ENCODE measurements at places on chromosomes 3 and 15. TPM values are rescaled to one million over a fixed set of nuclear protein-coding genes. Genes with fewer than 3 reads are reported as not detected.

The SI gene
- not detected for total RNA-seq

The PTX3 gene
- total RNA-seq = 464 TPM

The MNS1 gene
- total RNA-seq = 2.1 TPM

The CHRFAM7A gene
- total RNA-seq = 0.26 TPM

The GHSR gene
- total RNA-seq = not detected

The MB21D2 gene
- total RNA-seq = 3.6 TPM

The SLC28A1 gene
- total RNA-seq = not detected

The THAP10 gene
- 2.3 TPM for total RNA-seq

The ALDH1A3 gene
- 73.7 TPM for total RNA-seq

The IP6K1 gene
- 30.2 TPM for total RNA-seq

- H3K27ac ChIP-seq = no peak overlapping the region
- H3K4me3 ChIP-seq = no peak overlapping the region
- peaks cover 11% of the 10 kb centered on the region for H3K4me1 ChIP-seq
- H3K27me3 ChIP-seq = peaks cover 26% of the 10 kb centered on the region
Observed at GRCh38 chr3:126536126-126536525, 12.2 kb downstream of the CHST13 start.

GRCh38 chr15:88023914-88024313 is 232.6 kb downstream of the NTRK3 start:
- no peaks in the 10 kb centered on the region for H3K36me3 ChIP-seq
- H3K4me1 ChIP-seq = no peaks in the 10 kb centered on the region
- no peak overlapping the region for H3K27ac ChIP-seq
- no peak overlapping the region for H3K4me3 ChIP-seq
- no peaks in the 10 kb centered on the region for H3K27me3 ChIP-seq

DNA sequence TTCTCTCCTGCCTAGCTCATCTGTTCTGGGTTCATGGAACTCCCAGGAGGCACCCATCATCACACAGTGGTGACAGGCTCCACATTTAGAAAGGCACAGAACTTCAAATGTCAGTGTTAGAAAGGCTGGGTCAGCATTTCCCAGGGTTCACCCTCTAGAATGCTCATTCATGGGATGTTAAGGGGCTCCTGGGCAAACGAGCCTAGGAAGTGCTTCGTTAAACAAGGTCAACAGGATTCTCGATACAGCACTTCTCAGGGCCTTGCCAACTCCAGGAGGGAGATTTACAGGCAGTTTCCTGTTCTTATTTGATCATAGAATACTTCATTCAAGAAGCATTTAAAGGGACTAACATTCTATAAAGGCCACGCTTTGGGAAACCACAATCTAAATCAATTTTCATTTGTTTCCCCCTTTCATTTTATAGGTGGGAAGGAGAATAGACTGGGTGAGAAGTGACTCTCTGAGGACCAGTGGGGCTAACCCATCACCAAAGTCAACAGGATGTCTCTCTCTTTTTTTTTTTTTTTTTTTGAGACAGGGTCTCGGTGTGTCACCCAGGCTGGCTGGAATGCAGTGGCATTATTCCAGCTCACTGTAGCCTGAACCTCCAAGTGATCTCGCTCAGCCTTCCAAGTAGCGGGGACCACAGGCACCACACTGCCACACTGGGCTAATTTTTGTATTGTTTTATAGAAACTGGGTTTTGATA is 14.3 kb downstream of the IGDCC4 start:
- H3K4me1 ChIP-seq = peaks cover 8% of the 10 kb centered on the region
- no peaks in the 10 kb centered on the region for H3K27me3 ChIP-seq
- no peak overlapping the region for H3K4me3 ChIP-seq

- no peak overlapping the region for H3K27ac ChIP-seq
- H3K4me1 ChIP-seq = no peaks in the 10 kb centered on the region
- no peak overlapping the region for H3K4me3 ChIP-seq
- no peaks in the 10 kb centered on the region for H3K36me3 ChIP-seq
- H3K27me3 ChIP-seq = no peaks in the 10 kb centered on the region
Observed at GRCh38 chr3:58613236-58614132, 36.3 kb upstream of the FAM107A start.

- H3K36me3 ChIP-seq = no peaks in the 10 kb centered on the region
- no peaks in the 10 kb centered on the region for H3K4me1 ChIP-seq
- no peak overlapping the region for H3K4me3 ChIP-seq
- DNase-seq = peak; percentile 81
- no peaks in the 10 kb centered on the region for H3K27me3 ChIP-seq
- H3K27ac ChIP-seq = no peak overlapping the region
Observed at GRCh38 chr3:107392549-107393165, 15.4 kb downstream of the CCDC54 start.

DNA sequence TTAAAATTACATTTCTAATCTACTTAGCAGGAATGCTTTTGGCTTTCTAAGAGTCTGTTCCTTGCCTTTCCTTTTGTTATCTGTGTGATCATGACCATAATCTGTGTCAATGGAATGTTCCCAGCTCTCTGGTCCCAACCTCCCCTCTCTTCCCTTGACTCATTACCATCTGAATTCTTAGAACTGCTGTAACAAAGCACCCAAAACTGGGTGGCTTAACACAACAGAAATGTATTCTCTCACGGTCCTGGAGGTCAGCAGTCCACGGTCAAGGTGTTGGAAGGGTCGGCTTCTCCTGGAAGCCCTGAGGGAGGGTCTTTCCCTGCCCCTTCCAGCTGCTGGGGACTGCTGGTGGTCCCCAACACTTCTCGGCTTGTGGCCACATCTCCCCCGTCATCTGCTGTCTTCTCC is 81.1 kb downstream of the LRRK1 start:
- no peaks in the 10 kb centered on the region for H3K27me3 ChIP-seq
- no peaks in the 10 kb centered on the region for H3K36me3 ChIP-seq
- H3K4me1 ChIP-seq = peaks cover 2% of the 10 kb centered on the region
- peak; percentile 69 for DNase-seq
- H3K4me3 ChIP-seq = no peak overlapping the region
- H3K27ac ChIP-seq = no peak overlapping the region

GRCh38 chr3:71562938-71563337 is 20.6 kb downstream of the FOXP1 start:
- H3K27me3 ChIP-seq = no peaks in the 10 kb centered on the region
- H3K36me3 ChIP-seq = no peaks in the 10 kb centered on the region
- no peaks in the 10 kb centered on the region for H3K4me1 ChIP-seq
- H3K4me3 ChIP-seq = no peak overlapping the region

DNA sequence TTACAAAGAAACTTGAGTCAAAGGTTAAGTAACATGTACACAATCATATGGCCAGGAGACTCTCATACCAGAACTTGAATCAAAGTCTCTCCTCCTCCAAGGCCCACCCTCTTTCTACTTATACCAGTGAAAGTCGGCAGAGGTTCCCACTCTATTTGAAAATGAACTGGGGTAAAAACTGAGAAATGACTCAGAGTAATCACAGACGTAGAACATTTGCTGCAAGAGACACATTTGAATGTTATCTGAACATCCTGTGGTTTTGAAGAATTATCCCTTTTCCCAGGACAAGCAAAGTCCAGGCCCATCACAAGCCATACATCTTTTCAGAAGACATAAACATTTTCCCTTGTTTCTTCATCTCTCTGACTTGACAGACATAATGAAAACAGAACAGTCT is 55.8 kb downstream of the SHOX2 start:
- no peaks in the 10 kb centered on the region for H3K4me1 ChIP-seq
- H3K36me3 ChIP-seq = no peaks in the 10 kb centered on the region
- H3K27ac ChIP-seq = no peak overlapping the region
- no peak for DNase-seq
- no peaks in the 10 kb centered on the region for H3K27me3 ChIP-seq

- H3K4me3 ChIP-seq = no peak overlapping the region
- no peak for DNase-seq
Observed at GRCh38 chr3:139928708-139929505, 6.1 kb upstream of the CLSTN2 start.

DNA sequence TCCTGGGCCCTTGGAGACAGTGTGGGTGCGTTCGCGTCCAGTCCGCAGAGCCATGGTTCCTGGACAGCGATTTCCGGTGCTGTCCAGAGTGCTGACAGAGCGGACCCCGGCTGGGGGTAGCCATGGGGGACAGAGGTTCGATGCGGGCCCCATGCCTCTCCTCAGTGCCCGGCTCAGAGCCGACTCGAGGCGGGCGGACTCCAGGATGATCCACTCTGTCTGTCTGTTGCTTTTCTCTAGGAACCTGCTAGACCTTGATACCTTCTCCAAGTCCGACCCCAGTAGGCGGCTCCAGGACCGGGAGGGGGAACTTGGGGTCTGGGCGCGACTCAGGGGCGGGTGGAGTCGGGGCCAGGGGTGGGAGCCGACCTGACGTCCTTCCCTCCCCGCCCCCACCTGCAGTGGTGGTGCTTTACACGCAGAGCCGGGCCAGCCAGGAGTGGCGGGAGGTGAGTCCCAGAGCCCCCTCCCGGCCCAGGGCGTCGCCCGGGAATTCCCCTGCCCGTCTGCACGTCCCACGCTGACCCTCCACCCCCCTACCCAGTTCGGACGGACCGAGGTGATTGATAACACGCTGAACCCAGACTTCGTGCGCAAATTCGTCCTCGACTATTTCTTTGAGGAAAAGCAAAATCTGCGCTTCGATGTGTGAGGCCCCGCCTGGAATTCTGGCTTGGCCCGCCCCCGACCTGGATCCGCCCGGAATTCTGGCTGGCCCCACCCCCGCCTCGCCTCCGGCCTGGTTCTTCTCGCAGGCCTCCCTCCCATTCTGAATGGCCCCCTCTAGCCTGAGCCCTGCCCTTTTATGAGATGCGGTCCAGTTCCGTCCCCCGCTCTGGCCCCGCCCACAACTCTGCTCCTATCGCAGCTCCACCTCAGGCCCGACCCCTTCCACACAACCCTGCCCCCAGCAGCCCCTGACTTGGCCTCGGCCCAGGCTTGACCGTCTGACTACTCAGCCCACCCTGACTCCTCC is 1.0 kb downstream of the CPNE9 start:
- no peak overlapping the region for H3K4me3 ChIP-seq
- no peak overlapping the region for H3K27ac ChIP-seq
- no peaks in the 10 kb centered on the region for H3K36me3 ChIP-seq

GRCh38 chr3:170815340-170815739 is 54.7 kb downstream of the RPL22L1 start:
- H3K27me3 ChIP-seq = no peaks in the 10 kb centered on the region
- H3K36me3 ChIP-seq = no peaks in the 10 kb centered on the region
- no peak overlapping the region for H3K4me3 ChIP-seq
- H3K27ac ChIP-seq = no peak overlapping the region

DNA sequence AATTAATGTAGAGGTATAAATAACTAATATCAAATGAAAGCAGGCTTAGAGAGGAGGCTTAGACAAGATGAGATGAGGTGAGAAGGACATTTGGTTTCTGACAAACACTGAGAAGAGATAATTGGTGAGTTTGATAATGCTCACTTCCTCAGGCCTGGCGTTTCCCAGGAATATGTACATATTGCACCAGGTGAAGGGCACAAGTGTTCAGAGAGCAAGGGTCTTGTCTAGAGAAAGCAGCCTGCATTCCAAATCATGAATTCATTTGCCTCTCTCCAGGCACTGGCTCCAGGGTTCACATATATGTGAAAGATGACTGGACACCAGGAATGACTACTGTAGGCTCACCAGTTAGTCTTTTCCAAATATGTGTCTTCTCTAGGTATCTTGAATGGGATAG is 48.0 kb upstream of the LPP start:
- H3K27ac ChIP-seq = no peak overlapping the region
- H3K27me3 ChIP-seq = no peaks in the 10 kb centered on the region
- DNase-seq = no peak
- H3K4me1 ChIP-seq = no peaks in the 10 kb centered on the region

- no peak for DNase-seq
- no peak overlapping the region for H3K27ac ChIP-seq
- H3K27me3 ChIP-seq = no peaks in the 10 kb centered on the region
- H3K36me3 ChIP-seq = no peaks in the 10 kb centered on the region
Observed at GRCh38 chr15:35937380-35937779, 391.4 kb upstream of the DPH6 start.

DNA sequence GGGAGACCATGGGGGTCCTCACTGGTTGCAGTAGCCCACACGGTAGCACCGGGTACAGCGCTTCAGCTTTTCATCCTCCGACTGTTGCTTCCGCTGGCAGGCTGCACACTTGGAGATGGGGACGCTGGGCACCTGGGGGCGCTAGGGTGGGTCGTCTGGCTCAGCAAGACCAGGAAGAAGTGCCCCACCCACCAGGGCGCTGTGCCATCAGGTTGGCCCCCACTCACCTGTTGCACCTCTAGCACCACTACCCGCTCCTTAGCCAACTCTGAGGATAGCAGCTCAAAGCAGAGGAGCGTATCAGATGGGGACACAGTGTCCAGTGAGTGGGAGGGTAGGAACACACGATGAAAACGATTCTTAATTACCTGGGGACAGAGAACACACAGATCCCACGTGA is 7.7 kb upstream of the QARS1 start:
- H3K36me3 ChIP-seq = peaks cover 58% of the 10 kb centered on the region
- H3K27me3 ChIP-seq = no peaks in the 10 kb centered on the region
- no peaks in the 10 kb centered on the region for H3K4me1 ChIP-seq

DNA sequence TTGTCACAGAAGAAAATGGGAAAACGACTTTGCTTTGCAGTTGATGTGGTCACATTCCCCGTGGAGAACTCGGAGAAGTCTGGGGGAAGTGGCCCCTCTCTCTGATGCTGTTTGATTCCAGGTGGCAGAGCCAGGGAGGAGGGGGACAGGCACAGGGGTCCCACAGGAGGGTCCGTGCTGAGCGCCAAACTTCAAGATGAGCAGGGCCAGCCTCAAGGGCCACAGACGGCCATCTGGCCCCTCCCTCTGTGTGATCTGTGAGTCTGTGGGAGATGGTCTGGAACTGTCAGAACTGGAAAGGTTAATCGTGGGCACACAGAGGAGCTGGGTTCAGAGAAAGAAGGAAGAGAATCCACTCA is 23.1 kb upstream of the CORO2B start:
- DNase-seq = no peak
- H3K36me3 ChIP-seq = no peaks in the 10 kb centered on the region
- H3K27ac ChIP-seq = no peak overlapping the region
- H3K4me1 ChIP-seq = peaks cover 6% of the 10 kb centered on the region
- H3K27me3 ChIP-seq = no peaks in the 10 kb centered on the region

DNA sequence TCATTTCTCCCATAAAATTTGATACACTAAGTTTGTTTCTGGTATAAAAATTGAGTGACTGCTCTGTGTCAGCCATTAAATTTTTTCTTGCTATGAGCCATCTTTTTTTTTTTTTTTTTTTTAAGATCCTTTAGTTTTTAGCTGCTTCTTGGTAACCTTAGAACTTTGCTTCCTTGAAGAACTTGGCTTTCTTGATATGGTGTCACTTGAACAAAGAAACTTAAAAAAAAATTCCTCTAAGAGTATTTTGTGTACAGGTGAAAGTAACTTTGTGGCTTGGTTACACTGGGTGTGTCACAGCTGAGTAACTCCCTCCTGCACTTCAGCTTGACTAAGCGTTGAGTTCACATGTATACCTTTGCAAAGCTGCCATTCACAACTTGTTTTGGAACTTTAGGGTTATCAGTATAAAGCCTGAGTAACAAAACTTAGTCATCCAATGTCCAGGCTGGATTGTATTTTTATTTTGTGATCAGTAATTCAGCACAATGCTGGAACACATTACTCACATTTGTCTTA is 6.5 kb downstream of the CHD2 start:
- H3K27me3 ChIP-seq = no peaks in the 10 kb centered on the region
- peak overlapping the region; percentile 96 for H3K4me3 ChIP-seq

DNA sequence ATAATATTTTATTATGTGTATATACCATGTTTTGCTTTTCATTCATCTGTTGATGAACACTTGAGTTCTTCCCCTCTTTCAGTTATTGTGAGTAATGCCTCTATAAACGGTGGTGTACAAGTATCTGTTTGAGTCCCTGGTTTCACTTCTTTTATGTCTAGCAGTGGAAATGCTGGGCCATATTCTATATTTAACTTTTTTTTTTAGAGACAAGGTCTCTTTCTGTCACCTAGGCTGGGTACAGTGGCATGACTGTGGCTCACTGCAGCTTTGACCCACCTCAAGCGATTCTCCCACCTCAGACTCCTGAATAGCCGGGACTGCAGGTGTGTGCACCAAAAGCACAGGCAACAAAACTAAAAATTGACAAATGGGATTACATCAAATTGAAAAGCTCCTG is 19.9 kb downstream of the GOLM2 start:
- no peak for DNase-seq
- no peaks in the 10 kb centered on the region for H3K36me3 ChIP-seq
- no peak overlapping the region for H3K4me3 ChIP-seq
- no peaks in the 10 kb centered on the region for H3K27me3 ChIP-seq
- no peaks in the 10 kb centered on the region for H3K4me1 ChIP-seq

All from fibroblast of lung (primary cell).